ENCODE measurements at places on chromosomes 2 and 18.

DNA sequence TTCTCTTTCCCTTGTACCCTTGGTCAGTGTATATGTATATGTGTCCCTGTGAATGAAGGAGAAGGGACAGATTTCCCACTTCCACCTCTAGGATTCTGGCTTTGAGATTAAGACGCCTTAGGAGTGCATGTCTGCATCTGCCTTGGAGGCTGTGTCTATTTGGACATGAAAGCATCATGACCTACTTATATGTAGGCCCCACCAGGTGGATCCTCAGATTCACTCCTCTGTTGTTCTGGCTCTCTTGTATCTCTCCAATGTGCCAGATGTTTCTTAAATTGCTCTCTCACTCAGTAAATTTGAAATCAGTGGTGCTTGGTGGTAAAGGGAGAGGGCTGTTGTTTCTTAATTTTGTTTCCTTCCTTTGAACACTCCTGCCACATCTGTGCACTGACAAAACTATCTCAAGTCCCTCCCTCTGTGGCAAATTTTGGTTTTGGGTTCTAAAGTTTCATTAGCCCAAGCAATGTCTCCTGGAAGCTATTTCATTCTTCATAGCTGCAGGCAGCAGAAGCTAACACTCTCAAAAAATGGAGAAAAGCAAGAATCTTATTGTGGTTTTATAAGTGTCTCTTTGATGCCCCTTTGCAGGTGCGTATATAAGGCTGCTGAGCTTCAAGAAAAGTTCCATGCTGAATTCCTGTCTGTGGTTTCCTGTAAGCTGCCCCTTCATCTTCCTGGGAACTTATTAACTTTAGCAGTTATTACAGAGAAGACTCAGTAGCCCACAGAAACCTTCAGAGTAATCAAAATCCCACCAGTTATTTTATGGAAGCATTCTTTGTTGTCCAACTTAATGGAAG lies 179.7 kb upstream of the SETBP1 start:
- no peak for DNase-seq

- DNase-seq: no peak
Measured at GRCh38 chr2:5546181-5546580, 146.0 kb upstream of the SOX11 start.

GRCh38 chr2:68738906-68739594 lies 4.4 kb downstream of the ARHGAP25 start:
- no peak for DNase-seq

DNA sequence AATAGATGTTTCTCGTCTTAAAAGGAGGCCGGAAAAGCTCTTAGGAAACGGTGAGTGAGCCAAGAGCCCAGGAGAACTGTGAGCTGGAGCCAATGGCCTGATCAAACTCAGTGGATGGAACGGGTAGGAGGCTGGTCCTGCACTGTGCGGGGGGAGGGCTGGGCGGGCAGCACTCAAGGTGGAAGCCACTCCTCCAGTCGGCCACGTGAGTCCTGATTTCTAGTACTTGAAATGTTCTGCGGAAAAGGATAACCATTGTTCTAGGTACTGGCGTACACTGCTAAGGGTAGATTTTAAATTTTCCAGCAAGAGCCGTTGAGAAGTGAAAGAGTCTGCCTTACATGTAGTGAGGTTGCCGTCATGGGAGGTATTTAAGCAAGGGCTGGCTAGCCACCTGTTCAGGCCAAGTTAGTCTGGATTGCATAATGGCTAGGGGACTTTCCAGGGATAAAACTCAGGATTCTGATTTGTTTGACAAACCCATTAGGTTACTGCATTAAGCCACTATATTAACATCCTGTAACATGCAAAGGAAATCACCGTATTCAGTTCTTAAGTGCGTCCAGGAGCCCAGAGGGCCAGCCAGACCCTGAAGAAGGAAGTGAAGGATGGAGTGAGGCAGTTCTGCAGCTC lies 51.3 kb upstream of the ODC1 start:
- DNase-seq: no peak

GRCh38 chr18:24052053-24052452 lies 37.5 kb downstream of the TTC39C start:
- DNase-seq: no peak

- DNase-seq: no peak
Measured at GRCh38 chr2:232058931-232059330, 97.4 kb downstream of the DIS3L2 start.

DNA sequence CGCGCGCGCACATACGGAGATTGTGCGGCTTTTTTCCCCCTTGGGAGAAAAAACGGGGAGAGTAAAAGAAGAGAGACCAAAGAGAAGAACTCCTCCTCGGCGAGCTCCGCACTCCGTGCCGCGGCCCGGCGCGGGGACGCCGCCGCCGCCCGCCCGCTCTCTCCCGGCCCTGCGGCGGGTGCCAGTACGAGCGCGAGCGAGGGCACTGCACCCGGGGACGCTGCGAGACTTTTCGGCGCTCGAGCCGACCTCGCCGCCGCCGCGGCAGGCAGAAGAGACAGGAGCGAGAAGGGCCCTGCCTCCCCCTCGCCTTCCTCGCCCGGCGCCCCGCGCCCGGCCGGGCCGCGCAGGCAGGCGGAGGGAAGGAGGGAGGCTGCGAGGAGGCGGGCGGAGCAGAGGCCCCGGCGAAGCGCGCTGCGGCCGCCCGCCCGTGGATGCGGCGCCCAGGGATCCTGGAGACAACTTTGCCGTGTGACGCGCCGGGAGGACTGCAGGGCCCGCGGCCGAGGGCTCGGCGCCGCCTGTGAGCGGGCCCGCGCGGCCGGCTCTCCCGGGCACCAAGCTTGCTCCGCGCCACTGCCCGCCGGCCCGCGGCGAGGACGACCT lies 857 bp upstream of the INHBB start:
- DNase-seq: no peak

GRCh38 chr18:73446502-73446901 lies 578.7 kb upstream of the NETO1 start:
- DNase-seq: no peak

- DNase-seq: no peak
Measured at GRCh38 chr2:216002693-216003092, 10.7 kb downstream of the MREG start.

DNA sequence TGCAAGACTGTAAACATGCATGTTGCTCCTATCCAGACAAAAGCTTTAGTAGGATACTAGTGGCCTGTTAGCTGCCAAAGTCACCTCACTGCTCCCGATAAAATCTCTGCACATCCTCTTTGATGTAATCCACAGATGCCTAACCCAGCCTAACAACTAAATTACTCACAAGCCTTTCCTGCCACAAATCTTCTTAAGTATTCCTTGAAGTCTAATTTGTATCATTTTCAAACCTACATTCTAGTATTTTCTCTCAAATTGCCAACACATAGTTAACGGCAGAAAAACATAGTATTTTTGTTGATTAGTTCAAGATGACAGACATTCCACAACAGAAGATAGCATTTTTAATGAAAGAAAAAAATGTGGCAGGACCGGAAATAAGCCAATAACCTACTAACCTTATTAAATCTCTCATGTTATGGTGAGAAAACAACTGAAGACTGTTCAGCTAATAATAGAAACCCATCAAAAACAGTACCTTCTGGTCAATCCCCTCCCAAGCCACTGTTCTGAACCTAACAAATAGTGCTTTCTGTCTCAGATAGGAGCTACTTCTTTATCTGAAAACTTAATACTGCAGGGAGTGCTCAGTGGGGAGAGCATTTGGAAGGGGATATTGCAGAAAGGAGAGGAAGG lies at the start of gene MPP4:
TSS of gene MPP4 (minus strand) at position 57 of the 639 bp plus-strand sequence. CDS start 4,690 bp downstream, outside the sequence.
- no peak for DNase-seq

DNA sequence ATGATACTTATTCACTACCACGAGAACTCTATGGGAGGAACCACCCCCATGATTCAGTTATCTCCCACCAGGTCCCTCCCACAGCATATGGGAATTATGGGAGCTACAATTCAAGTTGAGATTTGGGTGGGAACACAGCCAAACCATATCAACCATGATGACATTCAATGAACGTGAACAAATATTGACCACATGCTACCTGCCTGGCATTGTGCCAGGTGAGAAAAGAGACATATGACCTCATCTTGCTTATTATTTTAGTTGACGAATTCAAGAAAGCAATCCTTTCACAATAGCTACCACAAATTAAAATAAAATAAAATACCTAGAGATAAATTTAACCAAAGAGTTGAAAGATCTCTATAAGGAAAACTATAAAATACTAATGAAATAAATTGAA lies 286.5 kb upstream of the CRIM1 start:
- no peak for DNase-seq

GRCh38 chr2:18910843-18911242 lies 321.5 kb upstream of the NT5C1B start:
- no peak for DNase-seq
